Epithelial cell of proximal tubule (primary cell): ENCODE measurements at places on chromosomes 3 and 15.

DNA sequence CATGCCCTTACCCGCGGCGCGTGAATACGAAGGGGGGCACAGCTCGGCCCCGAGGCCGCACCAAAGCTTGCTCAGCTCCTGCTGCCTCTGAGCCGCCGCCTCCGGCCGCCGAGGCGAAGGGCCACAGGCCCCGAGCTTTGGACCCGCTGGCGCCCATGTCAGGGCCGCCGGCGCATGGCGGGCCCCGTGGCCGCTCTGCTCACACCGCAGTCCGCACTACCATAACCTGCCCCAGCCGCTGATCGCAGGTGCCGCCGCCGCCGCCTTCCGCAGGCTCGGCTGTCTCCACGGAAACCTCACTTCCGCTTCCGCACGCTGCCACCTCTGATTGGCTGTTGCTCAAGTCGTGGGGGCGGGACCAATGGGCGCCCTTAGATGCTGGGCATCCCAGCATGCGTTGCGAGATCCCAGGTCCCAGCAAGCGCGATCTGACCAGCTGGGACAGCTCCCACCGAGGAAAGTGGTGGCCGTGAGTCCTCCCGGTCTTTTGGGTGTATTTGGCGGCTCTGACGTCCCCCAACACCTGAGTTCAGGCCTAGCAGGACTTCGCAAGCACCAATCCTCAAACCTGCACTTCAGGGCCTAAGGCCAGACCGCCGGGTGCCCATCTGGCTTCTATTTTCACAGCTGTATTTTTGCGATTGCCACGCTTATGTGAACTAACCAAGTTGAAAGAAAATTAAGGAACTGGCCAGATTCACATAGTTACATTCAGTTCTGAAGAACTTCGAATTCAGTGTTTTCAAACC, at the start of gene TUSC2:
TUSC2 (minus strand) TSS at position 281 of the 749 bp plus-strand sequence; CDS start at position 157, 124 bp downstream.
- DNase-seq, result no peak

DNA sequence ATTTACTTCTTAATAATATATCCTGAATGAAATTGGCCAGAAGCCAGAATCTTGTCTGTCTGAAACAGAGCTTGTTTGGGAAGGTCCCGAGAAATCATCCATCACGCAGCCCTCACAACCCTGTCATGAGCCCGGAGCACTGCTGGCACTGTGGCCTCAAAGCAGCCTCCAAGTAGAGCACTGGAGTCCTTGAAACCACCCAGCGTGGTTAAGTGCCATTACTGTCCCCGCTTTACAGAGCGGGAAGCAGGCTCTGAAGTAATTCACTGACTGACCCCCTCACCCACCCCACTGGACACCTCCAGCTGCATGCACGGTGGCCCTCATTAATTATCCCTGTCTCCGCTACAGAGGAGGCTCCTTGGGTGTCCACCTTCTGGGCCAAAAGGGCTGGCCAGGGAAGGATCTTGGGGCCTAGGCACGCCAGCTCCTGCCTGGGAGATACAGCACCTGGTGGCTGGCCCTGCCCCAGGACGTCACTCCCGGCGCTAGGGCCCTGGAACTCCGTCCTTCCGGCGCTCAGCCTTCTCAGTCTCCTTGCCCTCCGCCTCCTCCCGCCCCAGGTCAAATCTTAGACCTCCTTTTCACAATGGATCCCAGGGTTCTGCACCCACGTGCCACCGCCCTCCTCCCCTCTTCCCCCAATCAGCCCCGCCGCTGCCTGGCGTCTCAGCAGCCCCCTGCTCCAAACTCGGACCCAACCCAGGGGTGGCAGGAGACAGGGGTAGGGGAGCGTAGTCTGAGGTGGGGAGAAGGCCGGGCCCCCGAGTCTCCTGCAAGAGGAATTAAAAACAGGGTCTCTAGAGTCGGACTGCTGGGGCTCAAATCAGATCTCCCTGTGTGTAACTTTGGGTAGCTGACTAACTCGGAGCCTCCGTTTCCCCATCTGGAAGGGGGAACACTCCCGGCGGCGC, 1.1 kb downstream of the TKT start:
- DNase-seq, result no peak

- no peak for DNase-seq
Measured at GRCh38 chr3:126136428-126137220, 43.8 kb downstream of the ALDH1L1 start.

DNA sequence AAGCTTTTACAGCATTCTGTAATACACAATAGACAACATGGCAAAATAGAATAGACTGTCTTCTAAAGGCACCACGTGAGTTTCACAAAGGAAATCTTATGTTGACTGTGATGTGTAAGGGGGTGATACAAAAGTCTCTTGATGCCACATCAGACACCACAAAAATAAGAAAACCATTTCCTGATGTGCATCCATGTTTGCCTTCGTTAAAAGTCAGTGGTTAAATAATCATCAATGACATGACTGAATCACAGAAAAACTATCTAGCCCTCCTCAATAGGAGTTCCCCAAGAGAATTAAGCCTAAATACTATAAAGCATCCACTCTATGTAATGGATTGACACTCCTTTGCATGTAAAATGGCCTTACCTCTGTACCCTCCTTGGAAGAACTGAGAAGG, 198.6 kb upstream of the SLC2A2 start:
- DNase-seq, result no peak

DNA sequence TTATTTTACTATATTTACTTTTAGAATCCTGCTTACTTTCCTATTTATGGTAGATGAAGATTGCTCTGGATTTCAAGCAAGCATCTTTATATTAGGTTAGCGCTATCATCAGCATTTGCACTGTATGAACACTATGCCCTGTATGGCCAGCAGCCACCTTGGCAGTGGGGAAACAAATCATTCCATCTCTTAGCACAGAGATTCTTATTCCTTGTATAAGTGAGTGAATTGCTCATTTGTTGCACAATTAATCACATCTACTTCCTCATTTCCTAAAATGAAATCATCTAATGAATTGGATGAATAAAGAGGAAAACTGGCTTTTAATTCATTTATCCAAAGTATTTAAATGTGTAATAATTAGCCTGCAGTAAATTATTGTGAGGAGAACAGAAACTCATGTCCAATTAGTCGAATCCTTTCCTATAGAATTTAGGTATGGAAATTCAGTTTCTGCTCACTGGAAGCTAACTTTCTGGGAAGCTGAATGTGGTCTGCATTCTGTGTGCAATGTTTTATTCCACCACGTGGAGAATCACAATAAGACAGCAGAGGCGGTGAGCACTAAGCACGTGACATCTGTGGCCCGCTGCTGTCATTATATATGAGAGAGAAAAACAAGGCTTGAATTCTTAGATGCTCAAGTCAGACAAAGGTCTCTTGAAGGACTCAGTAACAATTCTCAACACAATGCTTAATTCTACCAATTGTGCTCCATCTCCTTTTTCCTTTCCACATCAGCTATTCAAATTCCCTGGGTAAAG, 93.4 kb downstream of the PEX5L start:
- DNase-seq, result no peak

DNA sequence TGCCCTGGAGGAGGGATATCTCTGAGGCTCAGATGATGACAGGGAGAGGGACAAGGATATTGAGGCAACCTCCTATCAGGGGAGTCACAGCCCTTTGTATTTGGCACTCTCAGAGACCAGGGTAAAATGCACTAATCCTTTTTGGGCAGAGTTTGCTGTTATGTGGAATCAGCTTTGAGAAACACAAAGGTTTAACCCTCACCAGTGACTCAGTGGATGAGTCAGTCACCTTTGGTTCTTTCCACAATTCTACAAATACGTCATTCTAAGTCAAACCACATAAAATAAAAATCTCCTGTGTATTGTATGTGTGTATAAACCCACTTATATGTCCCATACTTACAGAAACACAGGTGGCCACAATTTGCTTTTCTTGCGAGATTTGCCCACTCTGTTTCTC, 5.1 kb downstream of the LSAMP start:
- DNase-seq, result peak; percentile 20

GRCh38 chr3:161372321-161373260, 1.3 kb upstream of the SPTSSB start:
- no peak for DNase-seq

DNA sequence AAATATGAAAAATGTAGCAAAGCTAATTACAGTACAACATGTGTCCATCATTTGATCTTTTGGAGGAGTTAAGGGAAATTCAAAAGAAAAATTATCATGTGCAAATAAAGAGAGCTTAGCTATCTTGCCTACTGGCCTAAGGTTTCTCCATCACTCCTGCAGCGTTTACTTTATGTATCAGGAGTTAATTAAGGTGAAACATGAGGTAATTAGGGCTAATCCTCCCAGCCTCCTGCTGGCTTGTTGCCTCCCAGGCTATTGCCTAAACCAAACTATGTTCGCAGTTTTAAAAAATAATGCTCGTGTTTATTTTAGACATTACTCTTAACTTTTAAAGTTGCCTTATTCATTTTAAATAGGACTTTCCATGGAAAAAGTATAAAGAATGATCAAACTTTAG, 367.5 kb downstream of the ROBO2 start:
- no peak for DNase-seq

DNA sequence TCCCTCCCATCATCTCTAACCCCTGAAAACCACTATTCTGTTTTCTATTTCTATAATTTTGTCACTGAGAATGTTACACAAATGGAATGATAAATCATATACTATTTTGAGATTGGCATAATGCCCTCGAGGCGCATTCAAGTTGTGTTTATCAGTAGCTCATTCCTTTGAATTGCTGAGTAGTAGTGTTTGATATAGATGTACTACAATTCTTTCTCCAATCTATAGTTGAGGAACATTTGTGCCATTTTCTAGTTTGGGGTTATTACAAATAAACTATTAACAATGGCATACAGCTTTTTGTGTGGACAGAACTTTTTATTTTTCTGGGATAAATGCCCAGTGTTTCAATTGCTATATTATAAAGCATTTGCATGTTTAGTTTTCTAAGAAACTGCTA, 86.0 kb downstream of the CCR1 start:
- DNase-seq, result no peak

DNA sequence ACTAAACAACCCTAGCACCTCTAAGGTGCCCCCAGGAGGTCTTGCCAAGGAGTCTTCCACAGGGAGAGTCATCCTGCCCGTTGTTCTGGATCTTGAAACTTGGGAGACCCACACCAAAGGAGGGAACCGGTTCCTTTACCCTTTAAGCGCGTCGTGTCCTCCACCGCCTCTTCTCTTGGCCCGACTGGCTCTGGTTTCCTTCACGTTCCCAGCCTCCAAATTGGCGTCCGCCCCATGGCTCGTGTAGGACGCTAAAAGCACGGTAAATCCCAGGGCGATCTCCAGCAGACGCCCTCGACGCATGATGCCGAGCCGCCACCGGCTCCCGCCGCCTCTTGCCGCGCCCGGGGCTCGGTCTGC, 1.1 kb downstream of the FBN1 start:
- DNase-seq, result no peak

DNA sequence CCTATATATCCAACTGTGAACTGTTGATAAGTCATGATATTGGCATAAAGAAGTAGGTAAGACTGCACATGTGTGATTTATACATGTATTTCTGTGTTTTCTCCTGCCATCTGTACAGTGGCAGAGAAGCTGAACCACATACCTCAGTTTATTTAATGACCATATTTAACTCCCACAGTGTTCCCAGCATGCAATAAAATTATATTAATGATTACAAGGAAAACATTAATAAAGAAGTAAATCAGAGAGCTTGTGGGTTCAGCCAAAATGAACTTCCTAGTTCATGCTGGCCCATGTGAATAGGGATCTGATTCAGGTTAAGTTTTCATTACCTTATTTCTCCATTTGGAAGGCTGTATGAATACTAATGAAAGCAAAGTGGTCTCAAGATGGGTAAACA, 439.2 kb downstream of the CNTN6 start:
- DNase-seq, result no peak

GRCh38 chr3:42005401-42005800, 43.5 kb upstream of the ULK4 start:
- no peak for DNase-seq

- no peak for DNase-seq
Measured at GRCh38 chr3:65678516-65678915, 360.2 kb downstream of the MAGI1 start.

GRCh38 chr3:62665627-62666437, 209.4 kb downstream of the CADPS start:
- no peak for DNase-seq

- DNase-seq, result no peak
Measured at GRCh38 chr3:172153335-172153861, 114.0 kb downstream of the FNDC3B start.

DNA sequence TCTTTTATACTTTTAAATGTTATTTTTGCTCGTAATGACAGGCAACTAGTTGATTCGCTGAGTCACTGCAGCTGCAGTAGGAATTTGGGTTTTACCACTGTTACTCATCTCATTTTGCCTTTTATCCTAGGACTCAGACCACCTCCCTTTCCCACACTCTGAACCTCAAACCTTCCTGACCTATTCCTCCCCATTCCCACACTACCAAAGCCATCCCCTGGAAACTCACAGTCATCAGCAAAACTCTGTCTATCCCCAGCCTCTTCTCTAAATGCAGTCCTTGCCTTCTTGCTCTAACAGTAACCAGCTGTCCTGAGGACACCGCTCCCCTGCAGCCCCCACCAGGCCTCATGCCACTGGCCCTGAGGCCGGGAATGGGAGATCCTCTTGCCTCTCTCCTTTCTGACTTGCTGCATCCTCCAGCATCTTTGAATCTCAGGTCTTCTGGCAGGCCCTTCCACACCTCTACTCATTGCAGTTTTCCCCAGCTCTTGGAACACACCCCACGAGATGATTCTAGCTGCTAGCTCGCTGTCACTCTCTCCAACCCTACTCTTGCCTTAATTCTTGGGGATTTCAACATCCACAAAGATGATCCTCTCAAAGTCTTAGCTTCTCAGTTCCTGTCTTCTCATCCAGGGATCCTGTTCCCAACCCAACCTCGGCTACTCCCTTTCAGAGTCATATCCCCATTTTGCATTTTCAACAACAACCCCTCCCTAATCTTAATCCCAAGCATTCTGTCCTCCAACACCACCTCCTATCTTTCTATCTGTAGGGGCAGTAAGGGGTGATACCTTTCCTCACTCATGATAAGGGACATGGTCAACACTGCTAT, 55.9 kb upstream of the C3orf80 start:
- DNase-seq, result peak; percentile 31

DNA sequence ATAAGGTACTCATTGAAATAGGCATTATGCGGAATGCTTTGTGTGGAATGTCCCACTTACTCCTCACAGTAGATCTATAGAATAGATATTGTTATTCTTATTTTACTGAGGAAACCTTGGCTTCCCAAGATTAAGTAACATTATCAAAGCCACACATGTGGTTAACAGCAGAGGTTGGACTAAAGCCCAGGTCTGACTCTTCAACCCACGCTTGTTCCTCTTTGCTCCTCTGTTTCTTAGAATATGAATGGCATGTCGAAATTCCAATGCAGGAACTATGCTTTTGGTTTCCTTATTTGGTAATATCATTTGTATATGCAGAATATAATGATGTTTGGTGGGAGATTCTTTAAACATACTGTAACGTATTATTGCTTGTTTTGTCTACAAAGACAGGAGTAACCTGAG, 818.8 kb upstream of the LMCD1 start:
- peak; percentile 77 for DNase-seq
